Chondrocyte (in vitro differentiated cells): ENCODE measurements at places on chromosomes 12 and 14. TPM values are rescaled to one million over a fixed set of nuclear protein-coding genes. Genes with fewer than 3 reads are reported as not detected.

The CMTM5 gene
- not detected in 3 replicates for total RNA-seq

The HOXC4 gene
- total RNA-seq, result not detected in 3 replicates

- H3K4me1 ChIP-seq, result no peaks in the 10 kb centered on the region
- peaks cover 27% of the 10 kb centered on the region for H3K27me3 ChIP-seq
- DNase-seq, result no peak
- H3K36me3 ChIP-seq, result no peaks in the 10 kb centered on the region
Measured at GRCh38 chr12:127106041-127106440, 1160.9 kb upstream of the TMEM132C start.

- peak overlapping the region; percentile 78 for H3K4me3 ChIP-seq
- H3K27ac ChIP-seq, result peak overlapping the region; percentile 12
- DNase-seq, result no peak
- H3K4me1 ChIP-seq, result peaks cover 36% of the 10 kb centered on the region
Measured at GRCh38 chr14:92513966-92514843, 624 bp downstream of the RIN3 start.

DNA sequence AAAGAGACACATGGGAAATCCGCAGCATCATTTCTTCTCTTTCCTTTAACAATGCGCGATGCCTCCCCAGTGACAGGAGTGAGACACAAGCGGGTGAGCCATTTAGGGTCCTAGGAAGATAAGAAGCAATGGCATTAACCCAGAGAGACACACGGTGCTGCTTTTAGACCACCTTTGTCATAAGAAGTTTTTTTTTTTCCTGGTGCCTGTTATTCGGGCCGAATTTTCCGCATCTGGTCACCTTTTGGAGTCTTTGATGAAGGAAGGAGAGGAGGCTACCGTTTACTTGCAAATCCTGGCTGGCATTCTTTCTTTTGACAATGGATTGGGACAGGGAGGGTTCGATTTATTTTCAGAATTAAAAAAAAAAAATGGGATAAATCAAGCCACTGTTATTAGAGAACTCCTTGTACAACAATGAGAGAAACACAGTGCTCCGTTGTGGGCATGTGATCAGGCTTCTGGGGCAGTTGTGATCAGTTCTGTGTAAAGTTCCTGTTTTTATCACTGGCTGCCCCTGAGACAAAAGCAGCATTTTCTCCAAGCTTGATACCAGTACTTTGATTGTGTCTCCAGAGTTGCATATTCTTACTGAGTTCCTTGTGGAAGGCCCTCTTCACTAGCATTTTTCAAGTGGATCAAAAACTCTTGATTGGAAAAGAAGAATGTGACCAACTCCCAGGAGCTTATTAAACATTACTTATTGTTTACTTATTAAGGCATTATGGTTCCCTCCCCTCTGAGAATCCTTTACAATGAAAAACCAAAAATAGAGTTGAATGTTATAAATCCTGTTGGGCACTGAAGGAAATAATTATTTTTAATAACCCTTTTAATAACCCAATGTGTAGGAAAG lies 1.1 kb downstream of the DIP2B start:
- DNase-seq, result no peak
- H3K36me3 ChIP-seq, result no peaks in the 10 kb centered on the region
- peaks cover 50% of the 10 kb centered on the region for H3K4me1 ChIP-seq
- H3K27me3 ChIP-seq, result no peaks in the 10 kb centered on the region

DNA sequence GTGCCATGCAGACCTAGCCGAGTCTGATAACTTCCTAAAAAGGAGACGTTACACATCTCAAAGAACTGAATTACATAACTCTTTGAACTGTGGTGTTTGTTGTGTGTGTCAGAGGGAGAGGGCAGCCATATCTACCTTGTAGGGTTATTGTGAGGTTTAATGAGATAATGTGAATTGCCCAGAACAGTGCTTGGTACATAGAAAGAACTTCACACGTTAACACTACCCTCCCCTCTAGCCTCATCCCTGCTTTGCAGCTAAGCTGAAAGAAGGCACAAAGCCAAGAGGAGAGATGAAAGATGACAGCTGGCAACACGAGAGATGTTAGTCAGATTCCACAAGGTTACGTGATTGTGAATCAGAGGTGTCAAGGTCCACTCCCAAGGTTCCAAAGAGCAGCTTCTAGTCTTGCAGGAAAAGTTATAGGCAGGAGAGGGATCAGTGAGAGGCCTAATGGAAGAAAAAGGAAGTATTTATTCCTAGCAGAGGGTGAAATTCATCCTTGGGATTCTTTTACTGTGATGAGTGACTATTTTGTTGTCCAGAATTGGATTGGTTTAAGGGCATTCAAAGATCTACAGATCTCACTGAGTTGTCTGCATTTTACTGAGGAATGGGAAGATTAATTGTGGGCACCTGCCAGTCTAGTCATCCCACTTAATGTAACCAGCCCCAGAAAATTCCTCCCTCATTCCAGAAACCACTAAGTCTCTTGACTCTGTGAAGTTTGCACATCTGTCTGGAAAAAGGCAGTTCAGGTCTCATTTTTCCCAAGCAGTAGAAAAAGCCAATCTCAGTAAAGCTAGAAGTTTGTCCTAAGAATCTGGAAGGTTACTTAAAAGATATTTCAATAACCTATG lies 25.9 kb upstream of the WNK1 start:
- H3K4me3 ChIP-seq, result no peak overlapping the region
- H3K36me3 ChIP-seq, result no peaks in the 10 kb centered on the region
- H3K4me1 ChIP-seq, result peaks cover 34% of the 10 kb centered on the region
- H3K27ac ChIP-seq, result no peak overlapping the region
- H3K27me3 ChIP-seq, result no peaks in the 10 kb centered on the region

DNA sequence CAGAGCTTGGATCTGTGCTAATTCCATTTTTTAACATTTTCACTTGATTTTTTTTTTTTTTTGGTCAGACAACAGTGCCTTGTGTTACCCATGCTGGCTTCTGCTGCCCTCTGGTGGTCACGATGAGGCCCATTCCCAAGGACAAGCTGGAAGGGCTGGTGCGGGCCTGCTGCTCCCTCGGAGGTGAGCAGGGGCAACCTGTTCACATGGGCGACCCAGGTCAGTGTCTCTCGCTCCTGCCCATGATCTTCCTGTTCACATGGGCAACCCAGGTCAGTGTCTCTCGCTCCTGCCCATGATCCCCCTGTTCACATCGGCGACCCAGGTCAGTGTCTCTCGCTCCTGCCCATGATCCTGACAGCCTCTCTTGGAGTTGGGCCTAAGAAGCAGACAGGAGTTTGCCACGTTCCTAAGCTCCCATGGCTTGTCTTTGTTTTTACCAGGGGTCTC lies 59.4 kb downstream of the DGLUCY start:
- no peak overlapping the region for H3K27ac ChIP-seq
- no peaks in the 10 kb centered on the region for H3K27me3 ChIP-seq
- no peaks in the 10 kb centered on the region for H3K36me3 ChIP-seq
- no peak overlapping the region for H3K4me3 ChIP-seq
- no peak for DNase-seq

DNA sequence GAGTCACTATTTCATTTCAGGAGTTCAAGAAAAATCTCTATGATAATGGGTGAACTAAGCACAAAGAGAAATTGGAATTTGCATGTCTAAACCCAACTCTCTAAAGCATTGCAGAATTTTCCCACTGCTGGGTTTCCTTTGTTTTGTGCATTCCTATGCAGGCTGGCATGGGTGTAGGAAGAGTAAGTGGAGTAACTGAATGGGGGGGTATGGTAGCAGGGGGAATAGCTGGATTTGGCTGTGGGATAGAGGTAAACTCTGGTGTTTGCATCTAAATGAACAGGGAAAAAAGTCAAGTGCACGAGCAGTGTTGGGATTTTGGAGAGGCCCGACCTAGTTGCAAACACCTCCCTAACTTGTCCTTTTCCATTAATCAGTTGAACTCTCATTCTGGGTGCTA lies 159.1 kb downstream of the ANO4 start:
- no peaks in the 10 kb centered on the region for H3K36me3 ChIP-seq
- no peak overlapping the region for H3K27ac ChIP-seq
- no peak overlapping the region for H3K4me3 ChIP-seq
- H3K27me3 ChIP-seq, result no peaks in the 10 kb centered on the region
- H3K4me1 ChIP-seq, result peaks cover 40% of the 10 kb centered on the region
- no peak for DNase-seq

DNA sequence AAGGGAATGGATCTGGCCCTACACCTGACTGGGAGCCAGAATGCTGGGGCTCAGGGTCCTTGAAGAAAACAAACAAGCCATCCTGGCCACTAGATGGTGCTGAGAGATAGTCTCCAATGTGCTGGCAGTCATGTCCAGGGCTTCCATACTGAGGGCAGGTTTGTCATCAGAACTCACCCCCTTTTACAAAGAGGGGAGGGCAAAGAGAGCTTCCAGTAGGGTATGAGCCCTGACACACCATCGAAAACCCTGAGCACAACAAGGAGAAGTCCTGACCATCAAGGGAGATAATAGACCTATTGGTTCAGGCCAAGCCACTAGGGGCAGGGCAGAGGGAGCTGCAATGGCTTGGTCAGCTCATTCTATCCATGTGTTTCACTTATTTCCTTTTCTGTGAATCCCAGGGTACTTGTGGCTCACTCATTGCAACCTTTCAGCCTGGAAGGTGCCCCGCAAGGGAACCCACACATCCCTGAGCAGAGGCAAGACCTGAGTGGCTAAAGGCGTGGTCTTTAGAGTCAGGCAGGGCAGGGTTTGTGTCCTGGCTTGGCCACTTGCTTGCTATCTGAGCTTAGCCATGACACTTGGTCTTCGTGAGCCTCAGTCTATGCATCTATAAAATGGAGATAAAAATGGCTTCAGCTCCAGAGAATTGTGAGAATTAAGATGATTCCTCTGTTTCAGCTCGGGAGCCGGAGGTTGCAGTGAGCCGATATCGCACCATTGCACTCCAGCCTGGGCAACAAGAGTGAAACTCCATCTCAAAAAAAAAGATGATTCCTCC lies 6.2 kb upstream of the PLEKHH1 start:
- no peaks in the 10 kb centered on the region for H3K36me3 ChIP-seq
- no peaks in the 10 kb centered on the region for H3K4me1 ChIP-seq
- H3K4me3 ChIP-seq, result no peak overlapping the region
- no peak overlapping the region for H3K27ac ChIP-seq
- H3K27me3 ChIP-seq, result peaks cover 28% of the 10 kb centered on the region

GRCh38 chr14:58100735-58101368 lies 51.2 kb downstream of the ARMH4 start:
- H3K27ac ChIP-seq, result no peak overlapping the region
- H3K36me3 ChIP-seq, result peaks cover 2% of the 10 kb centered on the region
- H3K4me3 ChIP-seq, result no peak overlapping the region
- no peaks in the 10 kb centered on the region for H3K27me3 ChIP-seq
- DNase-seq, result no peak

DNA sequence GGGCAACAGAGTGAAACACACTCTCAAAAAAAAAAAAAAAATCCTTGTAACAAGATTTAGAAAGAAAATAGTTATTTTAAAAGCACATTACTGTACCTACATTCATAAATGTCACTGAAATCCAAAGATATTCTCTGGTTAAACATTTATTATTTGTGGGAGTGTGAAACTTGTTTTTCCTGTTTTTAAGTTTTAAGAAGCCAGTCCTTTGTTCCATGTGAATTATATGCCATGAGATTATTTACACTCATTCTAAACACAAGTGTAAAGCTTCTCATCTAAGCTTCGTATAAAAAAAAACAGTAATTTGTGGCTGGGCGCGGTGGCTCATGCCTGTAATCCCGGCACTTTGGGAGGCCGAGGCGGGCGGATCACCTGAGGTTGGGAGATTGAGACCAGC lies 15.0 kb downstream of the VCPKMT start:
- H3K4me1 ChIP-seq, result peaks cover 10% of the 10 kb centered on the region
- no peak overlapping the region for H3K4me3 ChIP-seq
- H3K36me3 ChIP-seq, result peaks cover 3% of the 10 kb centered on the region

- DNase-seq, result no peak
- no peak overlapping the region for H3K4me3 ChIP-seq
- H3K27me3 ChIP-seq, result peaks cover 13% of the 10 kb centered on the region
- H3K4me1 ChIP-seq, result peaks cover 6% of the 10 kb centered on the region
- H3K27ac ChIP-seq, result no peak overlapping the region
Measured at GRCh38 chr14:57833323-57833722, 32.6 kb downstream of the SLC35F4 start.

DNA sequence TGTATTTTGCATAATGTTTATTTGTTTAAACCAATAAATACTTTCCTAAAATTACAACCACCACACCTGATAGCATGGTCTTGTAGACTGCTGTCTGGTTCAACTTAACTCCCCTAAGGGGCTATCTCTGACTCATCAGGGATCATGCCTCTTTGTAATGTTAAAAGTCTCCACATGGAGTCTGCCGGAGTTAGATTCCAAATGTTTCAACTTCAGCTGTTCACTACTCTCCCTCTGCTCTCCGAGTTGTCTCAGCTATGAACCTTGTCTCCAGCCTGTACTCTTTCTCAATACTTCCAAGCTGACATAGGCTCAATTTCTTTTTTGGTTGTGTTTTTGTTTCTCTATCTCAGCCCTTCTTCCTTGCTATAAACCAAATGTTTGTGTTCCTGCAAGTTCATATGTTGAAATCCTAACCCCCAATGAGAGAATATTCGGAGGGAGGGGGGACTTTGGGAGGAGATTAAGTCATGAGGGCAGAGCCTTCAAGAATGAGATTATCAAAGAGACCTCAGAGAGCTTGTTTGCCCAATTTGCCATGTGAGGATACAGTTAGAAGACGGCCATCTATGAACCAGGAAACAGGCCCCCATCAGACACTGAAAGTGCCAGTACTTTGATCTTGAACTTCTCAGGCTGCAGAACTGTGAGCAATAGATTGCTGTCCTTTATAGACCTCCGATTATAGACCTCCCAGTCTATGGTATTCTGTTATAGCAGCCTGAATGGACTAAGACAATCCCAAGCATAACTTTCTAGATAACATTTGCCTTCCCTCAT lies 858.2 kb downstream of the VRK1 start:
- no peak overlapping the region for H3K4me3 ChIP-seq
- H3K4me1 ChIP-seq, result no peaks in the 10 kb centered on the region
- DNase-seq, result no peak
- no peaks in the 10 kb centered on the region for H3K36me3 ChIP-seq
- no peak overlapping the region for H3K27ac ChIP-seq

GRCh38 chr14:22846811-22847307 lies 10.5 kb downstream of the MMP14 start:
- peaks cover 38% of the 10 kb centered on the region for H3K36me3 ChIP-seq
- peak overlapping the region; percentile 93 for H3K27ac ChIP-seq
- H3K4me1 ChIP-seq, result peaks cover 93% of the 10 kb centered on the region
- no peaks in the 10 kb centered on the region for H3K27me3 ChIP-seq
- no peak for DNase-seq
- H3K4me3 ChIP-seq, result no peak overlapping the region

- H3K27ac ChIP-seq, result no peak overlapping the region
- H3K36me3 ChIP-seq, result peaks cover 2% of the 10 kb centered on the region
- no peaks in the 10 kb centered on the region for H3K27me3 ChIP-seq
- peaks cover 20% of the 10 kb centered on the region for H3K4me1 ChIP-seq
- DNase-seq, result no peak
- no peak overlapping the region for H3K4me3 ChIP-seq
Measured at GRCh38 chr14:83478741-83479140, 1945.1 kb upstream of the SEL1L start.

GRCh38 chr12:116803013-116803736 lies 65.1 kb downstream of the RNFT2 start:
- H3K4me1 ChIP-seq, result no peaks in the 10 kb centered on the region
- no peak overlapping the region for H3K27ac ChIP-seq
- peak; percentile 15 for DNase-seq
- H3K4me3 ChIP-seq, result no peak overlapping the region
